ENCODE measurements at places on chromosomes 16 and 17.

DNA sequence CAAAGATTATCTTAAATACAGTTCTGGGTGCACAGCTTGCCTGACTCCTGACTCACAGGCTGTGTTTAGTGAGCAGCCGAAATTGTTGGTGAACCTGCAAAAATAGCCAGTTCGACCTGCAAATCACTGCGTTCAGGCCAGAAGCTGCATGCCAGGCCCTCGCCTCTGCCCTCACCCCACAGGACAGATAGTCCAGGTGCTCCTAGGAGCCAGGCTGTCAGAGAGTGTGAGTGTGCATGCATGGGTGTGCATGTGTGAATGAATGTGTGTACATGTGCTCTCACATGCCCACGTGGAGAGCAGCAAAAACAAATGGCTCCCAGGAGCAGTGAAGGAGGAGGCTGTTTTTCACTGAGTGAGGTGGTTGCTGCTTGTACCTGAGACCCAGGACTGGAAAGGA lies 131.8 kb downstream of the ABCC12 start:
- DNase-seq: no peak

DNA sequence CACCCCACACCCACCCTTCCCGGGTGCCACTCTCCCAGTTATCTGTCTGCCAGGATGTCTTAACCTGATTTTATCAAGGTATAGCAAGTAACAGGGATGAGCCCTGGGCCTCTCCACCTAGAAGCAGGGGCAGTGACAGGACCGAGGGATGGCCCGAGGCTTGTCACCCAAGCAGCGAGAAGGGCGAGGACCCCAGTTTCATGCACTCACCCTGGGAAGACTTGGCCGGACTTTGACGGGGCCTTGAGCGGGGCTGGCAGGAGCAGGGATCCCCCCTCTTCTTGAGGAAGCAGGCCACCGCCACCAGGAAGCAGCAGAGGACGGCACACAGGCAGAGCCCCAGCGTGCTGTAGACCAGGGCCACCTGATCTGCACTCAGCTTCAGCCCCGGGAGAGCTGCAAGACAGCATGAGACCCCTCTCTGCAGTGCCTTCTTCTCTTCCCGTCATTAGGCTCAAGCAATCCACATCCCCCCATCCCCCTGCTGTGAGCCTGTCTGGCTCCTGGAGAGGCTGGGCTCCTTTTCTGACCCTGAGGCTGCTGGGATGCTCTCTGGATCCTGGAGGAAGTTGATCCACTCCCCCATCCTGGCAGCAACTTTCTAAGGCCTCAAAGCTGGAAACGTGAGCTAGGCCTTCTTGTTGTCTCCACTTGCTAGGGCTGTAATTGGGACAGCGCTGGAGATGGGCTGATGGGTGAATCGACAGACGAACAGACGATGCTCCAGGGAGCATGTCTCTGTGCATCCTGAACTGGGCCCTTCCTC lies 31.6 kb downstream of the TNFRSF13B start:
- DNase-seq: no peak

DNA sequence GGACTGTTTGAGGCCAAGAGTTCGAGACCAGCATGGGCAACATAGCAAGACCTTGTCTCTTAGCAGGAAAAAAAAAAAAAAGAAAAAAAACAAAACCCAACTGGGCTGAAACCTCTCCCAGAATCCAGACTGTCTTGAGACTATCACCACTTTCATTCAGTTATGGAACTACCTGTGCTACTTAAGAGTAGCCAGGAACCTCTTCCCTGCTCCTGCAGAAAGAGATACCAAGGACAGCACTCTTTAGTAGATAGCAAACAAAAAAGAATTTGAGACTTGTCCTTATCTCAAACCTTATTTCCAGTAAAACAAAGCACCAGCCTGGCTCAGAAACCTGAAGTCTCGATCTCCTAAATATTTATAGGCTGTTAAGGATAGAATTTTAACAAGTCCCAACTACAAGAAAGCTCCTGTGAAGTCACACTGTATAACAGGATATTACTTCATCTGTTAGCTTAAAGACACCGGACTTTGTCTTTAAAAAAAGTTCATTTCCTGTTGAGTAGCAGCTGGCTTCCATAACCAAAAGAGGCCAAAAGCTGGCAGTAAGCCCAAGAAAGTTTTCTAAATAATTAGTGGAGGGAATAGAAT lies 5.1 kb downstream of the CDR2 start:
- no peak for DNase-seq

DNA sequence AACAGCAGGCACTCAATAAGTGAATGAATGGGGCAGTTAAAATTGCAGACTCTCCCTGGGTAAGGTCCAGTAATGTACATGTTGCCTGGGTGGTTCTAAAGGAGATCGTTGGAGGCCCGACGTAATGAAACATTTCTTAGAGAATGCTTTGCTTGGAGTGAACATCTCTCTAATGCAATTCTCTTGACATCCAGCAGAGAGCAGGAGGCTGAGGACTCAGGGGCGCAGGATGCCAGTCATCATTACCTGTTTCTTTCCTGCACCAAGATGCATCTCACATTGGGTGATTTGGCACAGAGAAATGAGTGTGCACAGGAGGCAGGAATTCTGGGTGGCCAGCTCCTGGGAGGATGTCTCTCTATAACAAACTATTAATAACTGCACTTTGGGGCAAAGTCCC lies 130.3 kb upstream of the RBBP6 start:
- no peak for DNase-seq

DNA sequence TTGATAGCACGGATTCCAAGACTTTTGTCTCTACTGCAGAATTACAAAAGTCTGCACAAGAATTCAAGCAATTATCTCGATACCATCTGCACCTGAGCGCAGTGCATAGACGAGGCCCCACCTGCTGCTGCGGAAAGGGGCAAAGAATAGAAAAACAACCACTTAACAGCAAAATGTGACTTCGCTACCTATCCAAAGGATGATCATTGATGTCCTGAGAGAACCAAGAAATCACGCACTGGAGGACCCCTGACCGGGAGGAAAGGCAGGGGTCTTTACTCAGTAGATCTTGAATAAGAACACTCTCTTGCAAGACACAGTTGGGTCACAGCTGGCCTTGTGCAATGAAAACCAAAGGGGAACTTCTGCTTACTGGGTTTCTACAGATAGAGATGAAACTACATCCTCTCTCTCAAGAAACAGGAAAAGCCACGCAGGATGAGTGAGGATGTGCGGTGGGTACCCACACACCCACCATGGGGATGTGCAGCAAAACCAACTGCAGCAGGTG lies 147.4 kb upstream of the RPH3AL start:
- DNase-seq: no peak

GRCh38 chr16:59907611-59908010 lies 1173.5 kb upstream of the GOT2 start:
- no peak for DNase-seq

DNA sequence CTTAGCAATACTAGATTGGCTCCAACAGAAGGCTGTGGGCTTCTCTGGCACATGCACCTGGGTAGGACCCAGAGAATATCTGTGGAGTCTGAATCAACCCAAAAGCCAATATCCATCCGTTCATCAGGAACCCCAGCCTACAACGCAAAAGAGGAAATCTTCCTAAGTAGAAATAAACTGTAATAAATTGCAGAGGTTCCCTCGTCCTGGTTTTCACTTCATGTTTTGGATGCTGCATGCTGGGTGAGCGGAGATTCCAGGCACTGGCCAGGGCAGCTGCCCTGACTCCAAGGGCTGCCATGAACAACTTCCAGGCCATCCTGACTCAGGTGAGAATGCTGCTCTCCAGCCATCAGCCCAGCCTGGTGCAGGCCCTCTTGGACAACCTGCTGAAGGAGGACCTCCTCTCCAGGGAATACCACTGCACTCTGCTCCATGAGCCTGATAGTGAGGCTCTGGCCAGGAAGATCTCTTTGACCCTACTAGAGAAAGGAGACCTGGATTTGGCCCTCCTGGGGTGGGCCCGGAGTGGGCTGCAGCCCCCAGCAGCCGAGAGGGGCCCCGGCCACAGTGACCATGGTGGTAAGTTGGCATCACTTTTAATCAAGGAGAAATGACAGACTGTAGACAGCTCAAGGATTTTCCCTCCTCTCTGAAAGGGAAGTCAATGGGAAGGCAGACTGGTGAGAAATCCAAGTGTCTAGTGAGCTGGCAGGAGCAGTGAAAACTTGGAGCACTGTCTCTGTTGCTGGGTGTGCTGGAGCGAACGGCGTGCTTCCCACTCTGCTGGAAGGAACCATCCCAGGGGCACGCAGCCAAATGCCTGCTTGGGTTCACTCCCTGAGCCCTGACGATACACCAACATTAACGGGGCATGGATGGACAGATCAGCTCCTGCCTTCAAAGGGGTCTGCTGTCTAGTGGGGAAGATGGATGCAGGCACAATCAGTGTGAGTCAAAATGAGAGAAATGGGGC lies 10.7 kb upstream of the CIITA start:
- DNase-seq: no peak

GRCh38 chr17:74008196-74008595 lies 195.3 kb upstream of the RPL38 start:
- peak; percentile 33 for DNase-seq

GRCh38 chr16:77227745-77228144 lies 28.5 kb downstream of the SYCE1L start:
- no peak for DNase-seq

DNA sequence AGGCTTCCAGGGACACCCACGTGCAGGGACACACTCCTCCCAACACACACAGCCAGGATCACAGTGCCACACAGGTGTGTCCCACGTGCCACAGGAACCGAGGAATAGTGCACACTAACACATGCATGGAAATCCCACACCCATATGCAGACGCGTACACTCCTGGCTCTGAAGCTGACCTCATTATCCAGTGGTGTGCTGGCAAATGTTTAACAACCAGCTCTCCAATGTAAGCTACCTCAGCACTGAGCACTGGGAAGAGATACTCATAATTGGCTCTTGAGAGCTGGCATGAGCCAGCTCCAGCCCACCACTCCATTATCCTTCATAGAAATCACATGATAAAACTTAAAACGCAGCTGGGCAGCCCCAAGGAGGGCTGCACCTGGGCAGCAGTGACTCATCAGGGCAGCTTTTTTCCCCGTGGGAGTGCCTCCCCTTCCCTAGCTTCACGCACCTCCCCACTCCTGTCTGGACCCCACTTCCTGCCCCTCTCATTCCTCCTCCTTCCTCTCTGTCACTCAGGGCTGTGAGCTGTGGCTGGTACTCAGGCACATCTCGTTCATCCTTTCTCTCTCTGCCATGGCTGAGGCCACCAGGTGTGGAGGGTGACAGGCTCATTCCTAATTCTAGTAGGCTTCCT lies 14.9 kb upstream of the TBX21 start:
- DNase-seq: peak; percentile 46

DNA sequence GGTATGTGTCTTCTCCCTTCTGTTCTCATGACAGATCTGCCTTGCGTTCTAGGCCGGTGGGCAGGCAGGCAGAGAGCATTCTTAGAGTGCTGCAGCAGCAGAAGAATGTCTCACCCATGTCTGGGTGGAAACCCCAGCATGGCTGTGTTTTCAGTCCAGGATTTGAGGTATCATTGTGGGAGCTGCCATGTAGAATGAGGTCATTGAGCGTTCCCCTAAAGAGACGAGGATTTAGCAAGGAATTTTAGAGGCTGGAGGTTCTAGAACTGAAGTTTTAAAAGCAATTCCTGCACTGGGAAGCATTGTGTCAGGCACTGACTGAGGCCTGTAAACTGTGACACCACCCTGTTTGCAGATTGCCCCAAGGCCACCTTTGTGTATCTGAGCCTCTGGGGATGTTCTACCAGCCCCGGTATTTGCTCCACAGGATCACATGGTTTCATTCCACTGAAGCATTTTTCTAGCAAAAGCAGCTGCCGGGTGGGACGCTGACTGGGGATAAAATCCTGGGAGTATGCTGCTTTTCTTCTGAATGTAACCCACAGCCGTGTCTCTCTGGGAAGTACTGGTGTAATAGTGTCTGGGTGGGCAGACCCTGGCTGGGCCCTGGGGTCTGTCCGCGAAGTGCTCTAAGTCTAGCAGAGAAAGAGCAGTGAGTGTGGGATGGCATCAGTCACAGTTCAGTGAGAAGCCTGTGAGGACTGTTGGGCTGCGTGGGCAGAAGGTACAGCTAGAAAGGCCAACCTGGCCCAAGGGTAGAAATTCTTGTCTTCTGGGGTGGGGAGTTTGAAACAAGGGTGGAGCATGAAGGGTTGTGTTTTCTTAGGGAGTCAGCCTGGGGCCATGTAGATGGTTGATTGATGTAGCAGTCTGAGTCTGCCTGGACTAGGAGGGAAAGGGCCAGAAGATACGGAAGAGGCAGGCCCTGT lies 30.2 kb downstream of the PLCD3 start:
- no peak for DNase-seq

DNA sequence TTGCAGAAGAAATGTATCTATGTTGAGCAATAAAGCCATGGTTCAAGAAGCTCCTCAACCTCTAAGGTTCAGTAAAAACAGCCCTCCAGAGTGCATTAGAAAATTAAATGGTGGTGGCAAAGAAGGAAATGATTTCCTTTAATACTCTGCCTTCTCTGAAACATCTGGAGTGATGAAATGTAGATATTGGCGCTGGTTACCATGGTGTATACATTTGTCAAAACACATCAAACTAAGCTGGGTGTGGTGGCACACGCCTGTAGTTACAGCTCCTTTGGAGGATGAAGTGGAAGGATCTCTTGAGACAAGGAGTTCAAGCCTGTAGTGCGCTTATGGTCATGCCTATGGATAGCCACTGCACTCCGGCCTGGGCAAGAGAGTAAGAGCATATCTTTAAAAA lies 6.0 kb downstream of the CAPNS2 start:
- DNase-seq: no peak

- DNase-seq: no peak
Measured at GRCh38 chr16:29809031-29809747, 2.8 kb upstream of the PRRT2 start.

DNA sequence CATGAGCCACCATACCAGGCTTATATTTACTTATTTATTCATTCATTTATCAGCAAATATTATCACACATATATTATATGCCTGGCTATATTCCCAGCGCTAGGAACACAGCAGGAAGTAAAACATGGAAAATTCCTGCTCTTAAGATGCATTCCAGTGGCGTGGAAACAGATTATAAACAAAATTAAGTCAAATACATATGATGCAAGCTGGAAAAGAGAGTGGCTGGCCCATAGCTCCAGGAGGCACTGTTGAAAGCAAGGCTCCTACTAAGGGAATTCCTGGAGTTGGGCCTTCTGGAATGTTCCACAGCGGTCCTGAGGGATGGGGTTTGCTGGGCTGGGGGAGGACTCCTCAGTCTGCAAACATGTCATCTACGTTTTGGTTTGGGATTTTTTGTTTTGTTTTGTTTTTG lies 18.4 kb downstream of the ADCY9 start:
- no peak for DNase-seq

GRCh38 chr17:59512844-59513385 lies 52.5 kb upstream of the DHX40 start:
- no peak for DNase-seq

DNA sequence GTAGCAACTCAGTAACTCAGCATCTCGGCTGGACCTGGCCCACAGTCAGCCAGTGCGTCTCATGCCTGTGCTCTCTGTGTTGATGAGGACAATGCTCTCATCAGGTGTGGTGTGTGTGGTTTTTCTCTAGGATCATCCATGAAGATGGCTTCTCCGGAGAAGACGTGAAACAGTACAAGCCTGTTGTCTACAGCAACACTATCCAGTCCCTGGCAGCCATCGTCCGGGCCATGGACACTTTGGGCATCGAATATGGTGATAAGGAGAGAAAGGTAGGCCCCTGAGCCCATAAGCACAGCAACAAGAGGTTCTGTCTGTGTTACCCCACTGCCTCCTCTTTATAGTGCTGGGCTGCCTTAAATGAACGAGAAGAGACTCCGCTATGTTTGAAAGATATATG lies 84.5 kb downstream of the GNAO1 start:
- no peak for DNase-seq

Measured in stimulated activated naive CD8-positive, alpha-beta T cell treated with anti-CD3 and anti-CD28 coated beads, Interleukin-15, Interleukin-2, amounts not matched to agents 100 U/mL and 50 U/mL, for 24 hours (primary cell).